ENCODE measurements at places on chromosomes 4 and X.

DNA sequence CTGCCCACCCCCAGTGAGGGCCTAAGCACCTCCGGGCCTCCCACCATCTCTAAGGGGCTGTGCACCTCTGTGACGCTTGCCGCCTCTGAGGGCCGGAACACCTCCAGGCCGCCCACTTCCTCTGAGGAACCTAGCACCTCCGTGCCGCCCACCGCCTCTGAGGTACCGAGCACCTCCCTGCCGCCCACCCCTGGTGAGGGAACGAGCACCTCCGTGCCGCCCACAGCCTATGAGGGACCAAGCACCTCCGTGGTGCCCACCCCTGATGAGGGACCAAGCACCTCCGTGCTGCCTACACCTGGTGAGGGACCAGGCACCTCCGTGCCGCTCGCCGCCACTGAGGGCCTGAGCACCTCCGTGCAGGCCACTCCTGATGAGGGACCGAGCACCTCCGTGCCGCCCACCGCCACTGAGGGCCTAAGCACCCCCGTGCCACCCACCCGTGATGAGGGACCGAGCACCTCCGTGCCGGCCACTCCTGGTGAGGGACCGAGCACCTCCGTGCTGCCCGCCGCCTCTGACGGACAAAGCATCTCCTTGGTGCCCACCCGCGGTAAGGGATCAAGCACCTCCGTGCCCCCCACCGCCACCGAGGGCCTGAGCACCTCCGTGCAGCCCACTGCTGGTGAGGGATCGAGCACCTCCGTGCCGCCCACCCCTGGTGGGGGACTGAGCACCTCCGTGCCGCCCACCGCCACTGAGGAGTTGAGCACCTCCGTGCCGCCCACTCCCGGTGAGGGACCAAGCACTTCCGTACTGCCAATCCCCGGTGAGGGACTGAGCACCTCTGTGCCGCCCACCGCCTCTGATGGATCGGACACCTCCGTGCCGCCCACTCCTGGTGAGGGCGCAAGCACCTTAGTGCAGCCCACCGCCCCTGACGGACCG, 977 bp downstream of the MAGEE1 start:
- peak; percentile 25 for DNase-seq

- DNase-seq = peak; percentile 21
Observed at GRCh38 chrX:75748431-75748830, 36.6 kb downstream of the MAGEE2 start.

GRCh38 chr4:38667085-38667893, 3.3 kb downstream of the KLF3 start:
- DNase-seq = peak; percentile 28

DNA sequence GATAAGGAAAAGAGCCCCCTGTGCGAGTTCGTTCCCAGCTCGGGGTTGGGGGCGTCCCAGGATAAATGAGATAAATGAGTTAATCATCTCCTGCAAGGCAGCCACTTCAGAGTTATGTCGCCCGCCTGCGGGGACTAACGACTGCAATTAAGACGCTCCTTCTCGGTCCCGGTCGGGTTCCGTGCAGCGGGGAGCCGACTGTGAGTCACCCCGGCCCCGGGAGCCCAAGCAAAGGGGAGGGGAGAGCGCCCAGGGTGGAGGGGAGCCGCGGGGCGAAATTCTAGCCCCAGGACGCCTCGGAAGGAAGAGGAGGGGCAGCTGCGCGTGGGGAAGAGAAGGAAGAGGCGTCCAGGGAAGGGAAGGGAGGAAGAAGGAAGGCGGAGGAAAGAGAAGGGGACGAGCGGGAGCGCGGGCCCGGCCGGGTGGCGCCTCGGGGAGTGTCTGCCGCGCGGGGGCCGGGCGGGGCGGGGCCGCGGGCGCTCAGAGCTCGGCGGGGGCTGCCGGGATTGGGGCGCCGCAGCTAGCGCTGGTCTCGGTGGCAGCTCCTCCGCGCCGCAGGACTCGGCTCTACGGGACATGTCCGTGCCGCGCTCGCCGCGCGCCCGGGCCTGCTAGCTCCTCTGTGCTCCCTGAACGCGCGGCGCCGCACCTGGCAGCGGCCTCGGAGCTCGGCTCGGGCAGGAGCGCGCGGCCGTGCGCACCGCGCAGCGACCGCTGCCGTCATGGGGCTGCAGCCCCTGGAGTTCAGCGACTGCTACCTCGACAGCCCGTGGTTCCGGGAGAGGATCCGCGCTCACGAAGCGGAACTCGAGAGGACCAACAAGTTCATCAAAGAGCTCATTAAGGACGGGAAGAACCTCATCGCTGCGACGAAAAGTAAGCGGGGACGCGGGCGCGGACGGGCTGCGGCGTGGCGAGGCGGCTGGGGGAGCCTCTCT, at the start of gene ARHGAP10:
ARHGAP10 (plus strand) TSS at position 509 of the 938 bp plus-strand sequence; CDS start at position 723, 214 bp downstream.
- DNase-seq = peak; percentile 78

DNA sequence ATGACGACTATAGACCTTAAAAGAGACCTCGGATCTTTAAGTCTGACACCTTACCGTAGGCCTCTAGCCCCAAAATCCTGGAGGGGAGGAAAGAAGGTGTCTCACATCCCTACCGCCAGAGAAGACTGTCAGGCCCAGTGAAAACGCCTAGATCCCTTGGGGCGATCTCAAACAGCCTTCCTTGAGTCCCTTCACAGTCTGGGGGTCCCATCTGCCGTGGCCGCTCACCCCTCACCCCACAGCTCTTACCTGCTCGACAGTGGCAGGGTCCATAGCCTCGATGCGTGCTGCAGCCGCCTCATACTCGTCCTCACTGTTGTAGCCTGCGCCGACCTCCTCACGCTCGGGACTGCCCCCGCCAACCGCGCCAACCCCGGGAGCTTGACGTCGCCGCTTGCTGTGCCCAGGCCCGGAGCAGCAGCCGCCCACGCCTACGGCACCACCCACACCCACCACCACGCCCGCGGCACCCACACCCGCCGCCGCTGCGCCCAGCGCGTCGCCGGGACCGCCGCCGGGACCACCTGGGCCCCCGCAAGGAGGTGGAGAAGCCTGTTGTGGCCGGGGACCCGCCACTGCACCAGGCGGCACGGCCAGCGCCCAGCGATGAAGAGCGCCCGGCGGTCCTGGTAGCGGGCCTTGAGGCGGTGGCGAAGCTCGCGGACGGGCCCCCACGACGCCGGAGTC, 536 bp downstream of the OTUD5 start:
- DNase-seq = no peak

GRCh38 chr4:93710847-93711430, 117.6 kb upstream of the ATOH1 start:
- DNase-seq = no peak

- DNase-seq = no peak
Observed at GRCh38 chr4:15100994-15101695, 98.9 kb downstream of the CPEB2 start.

DNA sequence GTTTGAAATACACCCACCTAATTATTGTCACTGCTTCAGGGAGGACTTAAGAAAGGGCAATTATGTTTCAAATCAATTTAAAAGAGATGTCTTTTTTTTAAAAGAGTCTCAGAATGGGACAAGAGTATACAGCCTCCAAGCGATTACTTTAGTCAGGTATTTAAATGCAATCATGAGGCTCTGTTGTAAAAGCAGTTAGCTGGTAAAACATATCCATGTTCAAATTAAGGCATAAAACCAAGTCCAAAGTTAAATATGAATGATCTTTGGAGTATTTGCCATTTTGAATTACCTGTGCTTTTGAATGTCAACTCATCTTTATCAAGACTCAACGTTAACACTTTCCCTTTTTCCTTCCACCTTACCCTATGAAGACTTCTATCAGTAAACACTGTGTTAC, 13.7 kb downstream of the RPS6KA6 start:
- DNase-seq = no peak

GRCh38 chr4:30005995-30006394, 714.2 kb upstream of the PCDH7 start:
- no peak for DNase-seq

DNA sequence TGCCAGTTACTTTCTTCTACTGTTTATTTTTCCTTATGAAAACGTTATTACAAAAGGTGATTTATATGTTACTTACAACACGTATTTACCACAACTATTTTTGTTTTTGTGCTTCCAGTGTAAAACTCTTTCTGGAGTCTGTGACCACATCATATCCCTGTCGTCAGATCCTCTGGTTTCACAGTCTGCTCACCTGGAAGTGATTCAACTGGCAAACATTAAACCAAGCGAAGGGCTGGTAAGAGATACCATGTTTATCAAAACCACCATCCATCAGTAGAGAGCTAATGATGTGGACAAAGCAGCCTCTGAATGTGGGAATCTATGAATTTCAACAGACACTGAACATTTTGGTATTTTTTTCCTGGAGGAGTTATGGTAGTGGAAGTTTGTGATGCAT, 116.1 kb downstream of the CNKSR2 start:
- no peak for DNase-seq

- no peak for DNase-seq
Observed at GRCh38 chr4:152524427-152524826, 11.5 kb downstream of the FBXW7 start.

DNA sequence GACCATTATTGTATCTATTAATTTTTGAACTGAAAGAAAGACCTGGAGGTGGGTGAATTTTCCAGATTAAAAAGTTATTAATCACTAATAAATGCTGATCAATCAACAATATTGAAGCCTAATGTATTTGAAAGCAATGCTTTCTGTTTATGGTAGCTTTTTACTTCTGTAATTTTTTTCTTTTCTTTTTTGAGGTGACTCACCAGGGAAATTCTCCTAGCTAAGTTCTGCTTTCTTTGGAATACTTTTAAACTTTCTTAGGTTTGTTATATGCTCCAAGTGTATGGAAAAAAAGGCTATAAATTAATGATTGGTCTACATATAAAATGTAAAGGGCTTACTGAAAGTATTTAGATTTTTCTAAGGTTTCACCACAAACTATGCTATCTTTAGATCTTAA, 94.2 kb downstream of the MBNL3 start:
- DNase-seq = no peak

DNA sequence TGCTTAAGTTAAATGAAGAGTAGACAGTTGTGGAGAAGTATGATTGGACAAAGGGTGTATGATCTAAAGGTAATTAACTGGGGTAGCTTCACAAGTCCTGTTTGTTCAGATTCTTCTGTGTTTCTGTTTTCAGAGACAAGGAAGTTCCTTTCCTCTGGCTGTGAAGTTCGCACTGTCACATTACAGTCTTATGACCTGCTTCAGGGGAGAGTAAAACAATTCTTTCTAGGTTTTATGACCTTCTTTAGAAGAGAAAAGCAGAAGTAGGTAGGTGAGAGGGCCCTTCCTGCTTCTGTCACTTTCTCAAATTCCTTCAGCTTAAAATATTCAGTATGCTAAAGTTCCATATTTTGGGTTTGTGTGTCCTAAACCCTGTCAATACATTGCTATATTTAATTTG, 211.9 kb downstream of the SOX3 start:
- no peak for DNase-seq

DNA sequence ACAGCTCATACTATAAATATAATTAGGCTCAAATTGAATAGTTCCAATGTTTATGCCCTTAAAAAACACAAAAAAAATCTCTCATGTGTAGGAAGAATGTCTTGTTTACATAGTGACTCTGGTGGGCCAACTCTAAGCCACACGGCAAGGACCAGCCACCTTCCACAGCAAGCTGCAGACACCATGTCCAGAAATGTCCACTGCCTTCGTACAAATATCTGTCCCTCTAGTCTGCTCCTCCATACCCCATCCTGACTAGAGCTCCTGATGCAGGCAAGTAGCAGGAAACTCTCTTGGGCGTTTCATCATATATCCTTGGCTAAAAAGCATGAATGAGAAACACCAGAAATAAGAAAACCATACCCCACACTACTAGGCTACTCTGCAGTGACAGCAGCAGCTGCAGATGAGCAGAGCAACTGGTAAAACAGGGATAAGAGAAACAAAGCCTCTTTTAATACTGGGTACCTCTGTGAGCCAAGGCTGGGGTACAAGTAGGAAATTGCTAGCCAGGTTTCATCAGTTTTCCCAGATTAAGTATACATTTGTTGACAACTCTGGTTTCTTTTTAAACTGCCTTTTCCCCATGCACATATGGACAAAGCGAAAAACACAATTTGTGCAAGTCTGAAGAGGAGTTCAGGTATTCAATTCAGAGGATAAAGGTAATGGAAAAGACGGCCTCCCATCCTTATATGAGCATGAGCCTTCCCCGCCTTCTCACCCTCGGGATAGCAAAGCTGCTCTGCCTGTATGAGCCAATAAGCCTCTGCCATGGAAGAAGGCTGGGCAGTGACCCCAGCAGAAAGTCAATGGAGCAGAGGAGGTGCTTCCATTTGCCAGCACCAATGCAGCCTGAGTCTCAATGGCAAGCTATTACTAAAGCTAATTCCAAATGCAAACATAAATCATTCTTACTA, 245.4 kb downstream of the DCLK2 start:
- peak; percentile 30 for DNase-seq

GRCh38 chr4:15116509-15117079, 114.3 kb downstream of the CPEB2 start:
- DNase-seq = no peak

- no peak for DNase-seq
Observed at GRCh38 chr4:165738571-165738970, 134.5 kb upstream of the TLL1 start.

GRCh38 chrX:110836982-110837381, 41.4 kb upstream of the CHRDL1 start:
- peak; percentile 88 for DNase-seq
